GM19239 (cell line): ENCODE measurements at places on chromosomes 5 and 9.

- DNase-seq = no peak
These were observed 145.8 kb downstream of the TENT4A start for GRCh38 chr5:6859023-6859422.

DNA sequence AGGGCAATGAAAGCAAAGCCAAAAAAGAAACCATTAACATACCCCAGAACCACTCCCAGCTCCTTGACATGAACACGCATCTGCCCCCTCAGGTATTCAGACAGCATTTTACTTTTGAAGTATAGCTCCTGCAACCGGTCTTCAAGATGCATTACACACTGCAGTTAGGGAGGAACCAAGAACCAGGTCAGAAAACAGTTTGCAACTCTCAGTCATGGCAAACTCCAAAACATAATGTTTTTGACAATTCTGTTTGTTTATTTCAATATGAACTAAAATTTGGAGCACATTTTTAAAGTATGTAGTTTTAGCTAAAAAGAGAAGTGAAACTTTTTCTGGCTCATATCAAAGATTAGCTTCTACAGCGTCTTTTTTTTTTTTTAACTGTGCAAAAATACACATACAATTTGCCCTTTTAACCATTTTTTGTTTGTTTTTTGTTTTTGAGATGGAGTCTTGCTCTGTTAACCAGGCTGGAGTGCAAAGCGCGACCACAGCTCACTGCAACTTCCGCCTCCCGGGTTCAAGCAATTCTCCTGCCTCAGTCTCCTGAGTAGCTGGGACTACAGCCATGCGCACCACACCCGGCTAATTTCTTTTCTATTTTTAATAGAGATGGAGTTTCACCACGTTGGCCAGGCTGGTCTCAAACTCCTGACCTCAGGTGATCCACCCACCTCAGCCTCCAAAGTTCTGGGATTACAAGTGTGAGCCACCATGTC, 12.2 kb upstream of the RAPGEF6 start:
- peak; percentile 1 for DNase-seq

DNA sequence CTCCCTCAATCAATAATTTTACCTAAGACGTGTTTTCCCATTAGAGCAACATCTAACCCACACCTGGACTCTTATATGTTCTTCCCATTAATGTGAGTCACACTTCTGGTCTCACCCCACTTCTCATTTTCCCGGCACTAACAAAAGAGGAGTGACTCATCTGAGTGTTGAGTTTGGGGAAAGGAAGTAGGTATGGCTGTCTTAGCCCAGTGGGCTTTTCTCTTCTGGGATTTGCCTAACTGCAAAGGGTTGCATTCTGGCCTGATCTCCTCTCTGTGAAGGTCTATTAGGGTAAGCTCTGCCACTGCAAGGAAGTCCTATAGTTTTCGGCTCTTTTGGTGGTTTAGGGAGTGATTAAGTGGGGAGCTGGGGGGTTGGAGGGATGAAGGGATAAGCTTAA, 195.6 kb downstream of the KIAA0825 start:
- DNase-seq = no peak

DNA sequence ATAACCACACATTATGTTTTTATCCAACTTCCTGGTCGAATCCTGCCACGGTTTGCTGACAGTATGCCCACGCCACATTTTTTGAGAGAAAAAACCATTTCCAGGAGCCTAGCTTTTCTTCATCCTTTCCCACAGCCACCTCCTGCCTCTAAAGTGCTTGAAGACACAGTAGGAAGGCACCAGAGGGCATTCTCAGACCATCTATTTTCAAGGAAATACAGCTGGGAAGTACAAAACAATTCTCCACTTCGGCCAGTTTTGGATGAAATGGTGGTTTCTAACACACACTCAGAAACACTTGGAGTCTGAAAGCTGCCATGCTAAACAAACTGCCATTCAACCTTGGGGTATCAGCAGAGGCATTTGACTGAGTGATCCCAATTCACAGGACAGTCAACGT, 86.3 kb upstream of the RPS23 start:
- DNase-seq = no peak

GRCh38 chr9:90813046-90813445, 11.4 kb downstream of the SYK start:
- DNase-seq = no peak

DNA sequence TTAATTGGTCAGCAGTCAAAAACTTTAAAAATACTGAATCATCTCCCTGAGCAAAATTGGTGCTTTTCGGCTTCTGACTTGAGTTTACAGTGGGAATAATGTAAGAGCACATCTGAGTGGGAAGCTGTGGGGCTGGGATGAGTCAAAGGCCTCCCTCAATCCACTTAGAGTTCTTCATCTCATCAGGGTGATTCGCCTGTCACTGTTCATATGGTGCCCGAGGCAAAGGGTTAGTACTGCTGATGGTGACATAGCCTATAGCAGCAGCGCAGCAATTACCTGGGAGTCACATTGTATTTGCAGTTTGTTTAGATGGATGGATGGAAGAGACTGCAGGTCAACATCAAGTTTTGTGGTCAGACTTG, 113.8 kb upstream of the ZNF608 start:
- no peak for DNase-seq

- no peak for DNase-seq
These were observed 20.1 kb downstream of the SLC46A2 start for GRCh38 chr9:112870556-112870955.

DNA sequence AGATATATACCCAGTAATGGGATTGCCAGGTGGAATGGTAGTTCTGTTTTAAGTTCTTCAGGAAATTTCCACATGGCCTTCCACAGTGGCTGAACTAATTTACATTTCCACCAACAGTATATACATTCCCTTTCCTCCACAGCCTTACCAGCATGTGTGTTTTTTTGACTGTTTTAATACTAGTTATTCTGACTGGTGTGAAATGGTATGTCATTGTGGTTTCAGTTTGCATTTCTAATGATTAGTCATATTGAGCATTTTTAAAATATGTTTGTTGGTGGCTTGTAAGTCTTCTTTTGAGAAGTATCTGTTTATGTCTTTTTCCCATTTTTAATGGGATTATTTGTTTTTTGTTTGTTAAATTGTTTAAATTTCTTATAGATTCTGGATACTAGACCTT, 208.9 kb downstream of the CFAP90 start:
- no peak for DNase-seq

GRCh38 chr9:121763561-121764370, 112.3 kb downstream of the DAB2IP start:
- no peak for DNase-seq
